ENCODE measurements at places on chromosomes 4 and X. TPM values are rescaled to one million over a fixed set of nuclear protein-coding genes. Genes with fewer than 3 reads are reported as not detected.

GRCh38 chrX:112247714-112248113, 165.1 kb upstream of the TRPC5 start:
- no peak for DNase-seq

DNA sequence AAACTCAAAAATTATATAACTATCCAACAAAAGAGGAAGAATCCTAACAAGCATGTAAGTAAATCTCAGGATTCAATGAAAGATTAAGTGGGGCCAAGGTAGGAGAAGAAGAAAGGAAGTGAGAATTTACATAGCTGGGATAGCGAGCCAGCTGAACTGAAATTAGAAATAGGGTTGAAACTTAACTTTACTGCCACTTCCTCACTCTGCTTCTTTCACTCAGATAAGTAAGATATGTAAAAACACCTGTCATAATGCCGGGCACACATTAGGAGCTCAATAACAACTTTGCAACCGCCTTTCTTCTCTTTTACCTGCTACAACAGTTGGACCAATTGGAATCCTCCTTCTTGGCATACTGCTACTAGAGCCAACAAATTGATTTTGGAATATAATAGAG, 129.4 kb downstream of the CNKSR2 start:
- DNase-seq, result no peak

DNA sequence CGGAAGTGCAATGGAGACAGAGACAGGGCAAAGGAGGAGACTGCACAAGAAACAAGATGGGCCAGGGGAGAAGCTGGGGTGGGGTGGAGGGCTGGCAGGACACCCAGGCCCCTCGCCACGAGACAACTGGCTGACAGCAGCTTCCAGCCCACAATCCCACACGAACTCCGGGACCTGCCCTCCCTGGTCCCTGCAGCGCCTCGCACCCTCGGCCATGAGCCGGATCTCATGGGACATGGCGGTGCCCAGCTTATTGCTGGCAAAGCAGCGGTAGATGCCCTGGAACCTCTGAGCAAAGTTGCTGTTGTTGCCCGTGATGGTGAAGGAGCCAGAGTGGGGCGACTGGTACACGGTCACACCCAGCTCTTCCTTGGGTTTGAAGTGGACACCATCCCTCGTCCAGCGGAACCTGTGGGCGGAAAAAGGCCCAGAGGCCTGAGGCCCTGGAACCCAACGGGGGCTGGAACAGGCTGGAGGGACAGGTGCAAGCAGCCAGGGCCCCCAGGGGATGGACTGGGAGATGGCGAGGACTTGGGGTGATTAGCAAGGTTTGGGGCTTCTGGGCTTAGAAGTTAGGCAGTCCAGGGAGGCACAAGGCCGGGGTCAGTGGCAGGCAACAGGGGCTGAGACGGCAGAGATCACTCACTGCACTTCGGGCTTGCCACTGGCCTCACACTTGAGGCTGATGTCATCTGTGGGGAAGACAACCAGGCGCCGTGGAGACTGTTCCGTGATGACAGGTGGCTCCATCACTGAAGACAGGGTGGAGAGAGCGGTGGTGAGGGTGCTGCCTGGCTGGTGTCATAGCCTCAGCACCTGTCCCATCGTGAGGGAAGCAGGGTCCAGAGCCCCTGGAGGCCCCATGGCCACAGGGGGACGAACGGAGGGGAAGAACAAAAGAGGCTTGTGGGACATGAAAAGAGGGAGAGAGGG, 13.8 kb downstream of the L1CAM start:
- DNase-seq, result no peak

DNA sequence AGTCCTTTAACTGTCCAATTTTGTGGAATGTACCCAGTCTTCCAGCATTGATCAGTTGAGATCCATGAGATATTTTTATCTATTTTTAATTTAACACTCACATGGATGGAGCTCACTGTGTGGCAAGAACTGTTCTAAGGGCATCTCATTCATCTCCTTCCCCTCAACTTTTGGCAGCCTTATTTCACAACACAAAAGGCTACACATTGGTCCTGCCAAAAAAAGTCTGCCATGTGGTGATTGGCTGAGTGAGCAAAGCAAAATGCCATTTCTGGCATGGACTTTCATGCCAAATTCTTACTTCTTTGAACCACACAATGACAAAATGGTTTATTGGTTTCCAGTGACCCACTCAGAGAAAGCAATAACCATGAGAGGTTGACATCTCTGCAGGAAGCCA, 171.6 kb upstream of the MAP3K15 start:
- no peak for DNase-seq

SSX4 gene
- not detected for total RNA-seq

AFF2 gene
- total RNA-seq, result 0.04 TPM

C4orf46 gene
- total RNA-seq, result 2.6 TPM

NHS gene
- total RNA-seq, result 0.32 TPM

All from pancreas (tissue), 10 donors.